ENCODE measurements at places on chromosomes 3 and 15. TPM values are rescaled to one million over a fixed set of nuclear protein-coding genes. Genes with fewer than 3 reads are reported as not detected.

The SLC12A1 gene
- not detected for total RNA-seq

DNA sequence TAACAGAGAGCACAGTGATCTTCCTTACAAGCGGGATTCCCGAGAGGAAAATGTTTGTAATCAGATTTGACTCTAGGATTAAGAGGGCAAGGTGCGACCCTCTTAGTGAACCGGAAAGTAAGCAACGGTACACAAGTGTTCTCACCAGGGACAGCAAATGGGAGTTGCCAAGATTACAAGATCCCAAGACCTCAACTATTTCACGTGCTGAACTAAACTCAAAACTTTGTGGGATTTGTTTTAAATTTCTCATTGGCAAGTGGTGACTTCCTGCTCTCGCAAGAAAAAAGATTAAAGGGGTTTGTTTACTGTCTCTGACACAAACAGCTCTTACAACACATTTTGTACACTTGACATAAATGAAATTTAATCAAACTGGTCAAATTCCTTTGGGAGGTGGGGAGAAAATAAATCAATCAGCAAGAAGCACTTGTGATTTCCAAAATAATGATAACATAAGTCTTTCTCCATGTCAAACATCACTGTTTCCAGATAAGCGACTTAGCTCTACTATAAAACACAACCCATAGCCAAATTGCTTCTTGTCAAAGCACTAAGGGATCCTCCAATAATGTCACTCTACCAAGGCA is 2.2 kb upstream of the PGPEP1L start:
- no peak for DNase-seq

- DNase-seq = no peak
Measured at GRCh38 chr3:141632779-141633374, 105.2 kb upstream of the RNF7 start.

GRCh38 chr15:51185213-51186159 is 90.8 kb upstream of the TNFAIP8L3 start:
- DNase-seq = no peak

DNA sequence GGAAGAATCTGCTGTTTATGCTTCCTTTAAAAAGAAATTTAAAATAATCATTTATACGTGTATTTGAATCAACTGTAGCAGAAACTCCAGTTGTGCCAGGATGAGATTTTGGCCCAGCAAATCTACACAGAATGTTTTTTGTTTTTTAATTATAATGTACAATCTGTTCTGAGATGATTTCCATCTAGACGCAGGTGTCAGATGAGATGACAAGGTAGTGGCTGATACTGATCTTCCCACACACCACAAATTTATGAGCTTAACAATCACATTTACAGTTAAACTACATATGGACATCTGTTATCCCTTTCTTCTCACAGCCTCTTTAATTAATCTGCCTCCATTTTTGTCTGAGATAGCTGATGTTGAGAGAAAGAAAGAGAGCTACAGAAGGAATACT is 23.6 kb downstream of the DCLK3 start:
- DNase-seq = no peak

GRCh38 chr3:31572236-31573004 is 39.7 kb downstream of the STT3B start:
- no peak for DNase-seq
